ENCODE measurements at places on chromosomes 7 and 10.
A peak's percentile ranks its signal among the peaks of the same experiment; 100 is the strongest.

- DNase-seq, result no peak
Measured at GRCh38 chr10:112491144-112491543, 44.1 kb downstream of the VTI1A start.

- DNase-seq, result no peak
Measured at GRCh38 chr7:22320416-22320815, 36.5 kb downstream of the RAPGEF5 start.

DNA sequence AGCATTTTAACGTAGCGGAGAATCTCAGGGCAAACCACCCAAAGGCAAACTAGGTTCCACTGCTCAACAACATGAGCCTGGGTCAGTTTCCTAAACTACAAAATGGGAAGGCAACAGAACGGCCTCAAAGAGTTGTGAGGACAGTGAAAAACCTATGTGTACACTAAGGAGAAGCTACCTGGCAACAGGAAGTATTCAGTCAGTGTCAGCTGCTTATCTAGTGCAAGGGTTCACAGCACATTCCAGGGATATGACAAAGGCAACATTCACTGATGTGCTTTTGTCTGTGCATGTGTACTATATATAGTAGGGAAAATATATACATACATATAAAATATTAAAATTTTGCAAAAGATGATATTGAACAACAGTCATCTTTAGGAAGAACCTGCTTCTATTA is 17.2 kb downstream of the NUDCD3 start:
- no peak for DNase-seq

GRCh38 chr7:28166982-28167715 is 13.4 kb downstream of the JAZF1 start:
- no peak for DNase-seq

- DNase-seq, result no peak
Measured at GRCh38 chr10:63391812-63392211, 74.0 kb downstream of the JMJD1C start.

GRCh38 chr7:1566687-1567048 is 3.2 kb downstream of the PSMG3 start:
- no peak for DNase-seq

DNA sequence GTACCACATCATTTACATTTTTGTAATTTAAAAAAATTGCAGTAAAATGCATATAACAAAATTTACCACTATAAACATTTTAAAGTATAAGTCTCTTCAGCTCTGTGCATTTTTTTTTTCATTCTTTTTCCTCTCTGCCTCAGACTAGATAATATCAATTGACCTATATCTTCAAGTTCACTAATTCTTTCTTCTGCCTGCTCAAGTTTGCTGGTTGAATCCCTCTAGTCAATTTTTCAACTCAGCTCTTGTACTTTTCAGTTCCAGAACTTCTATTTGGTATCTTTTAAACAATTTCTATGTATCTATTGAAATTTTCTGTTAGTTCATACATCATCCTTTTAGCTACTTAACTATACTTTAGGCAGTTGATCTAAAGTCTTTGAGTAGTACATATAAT is 112.0 kb downstream of the MICU1 start:
- DNase-seq, result no peak

DNA sequence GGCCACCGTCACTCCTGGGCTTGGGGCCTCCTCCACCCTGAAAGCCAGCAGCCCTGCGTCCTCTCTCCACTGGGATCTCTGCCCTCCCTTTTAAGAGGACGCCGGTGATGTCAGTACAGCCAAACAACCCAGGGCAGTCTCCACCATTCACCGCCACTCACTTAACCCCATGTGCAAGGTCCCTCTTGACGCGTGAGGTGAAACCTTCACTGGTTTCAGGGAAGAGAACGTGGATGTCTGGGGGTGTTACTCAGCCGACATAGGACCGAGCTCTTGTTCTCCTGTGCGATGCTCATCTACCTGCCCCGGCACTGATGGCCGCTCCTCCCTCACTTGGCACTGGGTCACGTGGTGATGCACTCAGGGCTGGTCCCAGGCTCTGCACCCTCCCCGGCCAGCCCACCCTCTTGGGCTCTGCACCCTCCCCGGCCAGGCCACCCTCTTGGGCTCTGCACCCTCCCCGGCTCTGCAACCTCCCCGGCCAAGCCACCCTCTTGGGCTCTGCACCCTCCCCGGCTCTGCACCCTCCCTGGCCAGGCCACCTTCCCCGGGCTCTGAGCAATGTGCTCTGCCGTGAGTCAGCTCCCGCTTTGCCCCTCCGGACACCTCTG is 36.1 kb downstream of the ADGRA1 start:
- no peak for DNase-seq

GRCh38 chr7:25500393-25500921 is 272.2 kb upstream of the NPVF start:
- no peak for DNase-seq

GRCh38 chr10:14074062-14074884 is 256.5 kb downstream of the FRMD4A start:
- no peak for DNase-seq

GRCh38 chr10:87865241-87865881 is 1.9 kb downstream of the PTEN start:
- no peak for DNase-seq

DNA sequence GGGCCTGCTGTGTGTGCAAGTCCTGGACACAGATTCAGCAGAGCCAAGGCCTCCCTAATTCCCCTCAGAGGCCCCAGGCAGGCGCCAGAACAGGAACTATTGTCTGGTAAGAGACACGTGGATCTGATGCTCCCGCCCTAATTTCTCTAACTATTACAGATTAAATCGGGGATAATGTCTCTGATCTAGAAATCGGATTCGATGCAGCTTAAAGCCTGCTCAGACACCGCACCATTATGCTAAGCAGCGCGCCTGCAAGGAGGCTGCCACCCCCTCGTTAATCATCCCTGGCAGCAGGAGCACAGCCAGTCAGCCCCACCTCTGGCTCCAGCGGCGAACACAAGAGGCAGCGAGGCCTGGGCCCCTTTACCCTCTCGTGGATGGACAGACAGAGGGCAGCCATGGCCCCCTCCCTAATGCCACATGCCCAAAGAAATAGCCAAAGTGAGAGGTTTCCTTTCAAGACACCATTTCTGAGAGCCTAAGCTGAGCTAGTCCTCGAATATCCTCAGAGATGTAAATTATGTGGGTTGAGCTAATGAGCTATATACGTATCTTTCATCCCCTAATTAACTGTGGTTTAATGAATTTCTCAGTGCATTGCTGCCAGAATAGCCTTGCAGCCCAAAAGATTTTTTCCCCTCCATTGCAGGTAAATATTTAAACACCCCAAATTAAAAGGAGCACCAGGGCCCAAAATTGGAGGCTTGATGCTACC is 122.1 kb downstream of the GRID1 start:
- DNase-seq, result peak; percentile 82

GRCh38 chr7:5214641-5215040 is 24.6 kb downstream of the WIPI2 start:
- no peak for DNase-seq

DNA sequence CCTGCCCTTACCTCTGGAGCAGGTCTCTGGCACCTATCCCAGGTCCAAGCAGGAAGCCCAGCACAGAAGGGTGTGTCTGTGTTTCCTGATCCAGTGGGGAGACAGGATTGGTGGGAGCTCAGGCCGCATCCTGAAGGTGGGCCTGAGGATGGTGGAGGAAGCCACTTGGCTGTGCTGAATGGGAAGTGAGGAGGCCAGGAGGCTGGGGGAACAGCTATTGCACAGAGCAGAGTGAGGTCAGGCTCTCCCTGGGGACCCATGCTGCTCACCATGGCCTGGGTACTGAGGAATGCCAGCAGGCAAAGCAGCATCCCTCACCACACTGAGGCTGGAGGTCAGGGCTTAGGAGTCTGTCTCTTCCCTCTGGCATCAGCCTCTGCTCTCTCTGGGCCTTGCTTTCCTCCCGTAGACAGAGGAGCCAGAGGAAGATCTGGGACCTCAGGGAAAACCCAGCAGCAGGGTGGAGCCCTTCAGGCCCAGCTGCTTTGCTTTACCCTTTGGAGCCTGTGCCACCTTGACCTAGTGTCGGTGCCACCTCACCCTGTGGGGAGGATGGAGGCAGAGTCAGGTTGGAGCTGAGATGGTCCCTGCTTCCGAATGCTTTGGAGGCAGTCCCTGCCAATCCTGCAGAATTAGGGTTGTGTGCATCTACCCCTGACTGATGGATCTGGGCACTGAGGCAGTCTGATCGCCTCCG is 39.0 kb downstream of the CDH23 start:
- no peak for DNase-seq

DNA sequence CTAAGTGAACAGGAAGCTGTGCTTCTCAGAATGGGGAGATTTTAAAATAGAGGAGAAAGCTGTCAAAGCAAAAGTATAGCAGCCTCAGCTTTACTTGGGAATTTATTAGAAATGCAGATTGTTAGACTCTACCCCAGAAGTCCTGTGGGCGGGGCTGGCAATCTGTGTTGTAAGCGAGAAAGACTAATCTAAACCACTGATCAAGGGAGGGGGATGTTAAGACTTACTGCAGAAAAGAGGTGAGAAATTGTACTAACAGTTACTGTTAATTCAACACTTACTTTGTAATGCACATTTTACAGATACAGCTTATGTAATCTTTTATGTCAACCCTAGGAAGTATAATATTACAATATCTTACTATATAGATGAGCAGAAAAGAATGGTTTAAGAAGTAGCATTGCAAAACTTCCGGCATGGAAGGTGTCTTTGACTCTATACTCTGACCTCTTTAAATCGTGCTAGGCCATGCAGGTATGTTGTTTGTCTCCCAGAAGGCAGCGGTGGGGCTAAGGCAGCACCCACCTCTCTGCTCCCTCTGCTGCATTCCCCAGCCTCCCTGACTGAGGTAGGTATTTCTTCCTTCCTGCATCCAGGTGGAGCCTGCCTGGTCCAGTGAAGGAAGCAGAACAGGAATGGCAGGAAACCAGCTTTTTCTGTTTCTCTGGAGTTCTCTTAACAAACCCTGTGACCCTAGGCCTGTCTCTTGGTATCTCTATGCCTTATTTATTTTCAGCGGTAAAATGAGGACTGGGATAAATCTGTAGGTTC is 462.2 kb downstream of the AUTS2 start:
- DNase-seq, result no peak

GRCh38 chr7:76077435-76077834 is 29.5 kb downstream of the MDH2 start:
- DNase-seq, result no peak

DNA sequence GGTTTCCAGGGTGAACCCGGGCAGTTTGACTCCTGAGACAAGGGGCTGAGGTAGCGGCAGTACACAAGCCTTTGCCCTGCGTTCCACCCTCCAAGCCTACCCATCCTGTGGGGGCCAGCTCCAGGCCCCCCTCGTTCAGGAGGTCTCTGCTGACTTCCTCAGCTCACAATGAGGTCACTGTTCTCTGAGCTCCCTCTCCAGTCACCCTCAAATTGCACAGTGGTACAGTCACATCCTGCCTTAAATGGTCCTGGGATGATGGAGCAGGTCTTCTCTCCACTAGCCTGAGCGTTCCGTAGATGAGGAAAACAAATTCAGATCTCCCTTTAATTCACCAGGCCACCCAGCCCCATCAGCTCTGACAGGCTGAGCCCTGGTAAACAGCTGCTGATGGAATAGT is 90.2 kb downstream of the SH3PXD2A start:
- DNase-seq, result no peak

GRCh38 chr7:127252778-127253280 is at the start of gene GRM8:
Gene GRM8 (minus strand): TSS chr7:127252941.
- DNase-seq, result no peak

- no peak for DNase-seq
Measured at GRCh38 chr7:2152646-2153045, 80.1 kb downstream of the MAD1L1 start.

- DNase-seq, result no peak
Measured at GRCh38 chr10:103933557-103934121, 15.7 kb upstream of the STN1 start.

GRCh38 chr7:35003679-35004303 is 33.5 kb downstream of the DPY19L1 start:
- peak; percentile 90 for DNase-seq

- DNase-seq, result no peak
Measured at GRCh38 chr7:138021889-138022288, 20.0 kb upstream of the CREB3L2 start.

GRCh38 chr7:25574828-25575227 is 346.5 kb upstream of the NPVF start:
- DNase-seq, result no peak

GRCh38 chr7:108073305-108074070 is 56.7 kb downstream of the LAMB4 start:
- DNase-seq, result no peak

DNA sequence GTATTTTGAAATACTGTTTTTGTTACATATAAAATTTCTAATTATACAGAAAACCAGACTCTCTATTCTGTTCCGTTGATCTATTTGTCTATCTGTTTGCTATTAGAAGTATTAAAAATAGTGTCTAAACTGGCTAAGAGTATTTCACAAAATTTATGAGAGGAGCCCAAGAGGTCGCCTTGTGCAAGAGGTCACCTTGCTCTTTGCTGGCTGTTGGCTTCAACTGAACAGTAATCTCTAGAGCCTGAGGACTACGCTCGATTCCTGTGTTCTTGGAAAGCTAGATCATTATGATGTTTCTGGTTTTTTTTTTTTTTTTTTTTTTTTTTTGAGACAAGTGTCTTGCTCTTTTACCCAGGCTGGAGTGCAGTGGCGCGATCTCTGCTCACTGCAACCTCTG is 428.6 kb downstream of the LRMDA start:
- DNase-seq, result no peak

- DNase-seq, result no peak
Measured at GRCh38 chr10:121027371-121027770, 176.2 kb downstream of the WDR11 start.

DNA sequence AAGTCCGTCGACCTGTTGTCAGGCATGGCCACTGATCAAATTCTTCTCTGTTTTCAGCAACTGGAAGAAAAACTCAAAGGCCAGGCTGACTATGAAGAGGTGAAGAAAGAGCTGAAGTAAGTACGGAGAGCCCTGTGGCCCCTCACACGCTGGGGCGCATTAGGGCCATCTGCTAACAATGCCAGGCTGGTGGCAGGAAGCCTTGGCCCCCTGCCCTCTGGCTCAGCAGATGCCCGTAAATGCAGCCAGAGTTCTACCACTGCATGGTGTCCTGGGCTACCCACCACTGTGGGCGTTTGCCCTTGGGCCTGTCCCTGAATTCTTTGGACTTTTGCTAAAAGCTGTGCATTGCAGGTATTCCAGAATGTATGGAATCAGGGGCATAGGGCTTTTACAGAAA is 96.9 kb upstream of the SH2B2 start:
- no peak for DNase-seq

DNA sequence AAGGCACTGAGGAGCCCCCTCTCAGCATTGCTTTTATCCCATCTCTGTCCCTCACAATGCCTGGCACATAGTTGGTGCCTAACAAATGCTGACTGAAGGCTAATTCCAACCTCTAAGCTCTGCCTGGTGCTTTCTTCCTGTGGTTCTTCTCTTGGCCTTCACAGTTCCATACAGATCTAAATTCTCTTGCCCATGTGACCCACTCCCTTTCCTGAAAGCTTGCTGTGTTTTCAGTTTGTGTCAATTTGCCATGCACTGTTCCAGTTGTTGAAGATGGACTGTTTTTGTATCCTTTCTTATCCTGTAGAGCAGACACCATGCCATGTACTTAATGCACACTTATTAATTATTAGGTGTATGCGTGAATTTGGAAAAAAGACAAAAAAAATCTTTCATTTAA is 9.2 kb downstream of the TBXAS1 start:
- DNase-seq, result no peak

- no peak for DNase-seq
Measured at GRCh38 chr7:116259871-116260440, 49.6 kb downstream of the TES start.

- DNase-seq, result no peak
Measured at GRCh38 chr10:121232494-121232893, 365.8 kb downstream of the FGFR2 start.

All from NCI-H1436 treated with DMSO at 0.1 percent for 48 hours (cell line).